ENCODE measurements at places on chromosomes 3 and 15.

DNA sequence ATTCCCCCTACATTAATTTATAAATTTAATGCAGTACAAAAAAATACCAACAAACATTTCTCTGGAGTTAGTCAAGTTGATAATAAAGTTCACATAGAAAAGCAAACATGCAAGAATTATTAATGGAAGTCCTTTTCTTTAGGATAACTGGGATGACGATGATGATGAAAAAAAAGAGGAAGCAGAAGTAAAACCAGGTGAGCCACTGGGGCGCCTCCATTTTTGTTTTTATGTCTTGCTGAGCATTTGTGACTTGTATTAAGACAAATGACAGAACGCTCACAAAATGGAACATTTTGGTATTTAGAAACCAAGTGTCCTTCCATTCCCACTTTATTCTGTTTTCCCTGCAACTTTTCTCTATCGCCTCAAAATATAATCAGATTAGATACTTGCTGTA is 13.8 kb downstream of the EIF3J start:
- no peak for DNase-seq

DNA sequence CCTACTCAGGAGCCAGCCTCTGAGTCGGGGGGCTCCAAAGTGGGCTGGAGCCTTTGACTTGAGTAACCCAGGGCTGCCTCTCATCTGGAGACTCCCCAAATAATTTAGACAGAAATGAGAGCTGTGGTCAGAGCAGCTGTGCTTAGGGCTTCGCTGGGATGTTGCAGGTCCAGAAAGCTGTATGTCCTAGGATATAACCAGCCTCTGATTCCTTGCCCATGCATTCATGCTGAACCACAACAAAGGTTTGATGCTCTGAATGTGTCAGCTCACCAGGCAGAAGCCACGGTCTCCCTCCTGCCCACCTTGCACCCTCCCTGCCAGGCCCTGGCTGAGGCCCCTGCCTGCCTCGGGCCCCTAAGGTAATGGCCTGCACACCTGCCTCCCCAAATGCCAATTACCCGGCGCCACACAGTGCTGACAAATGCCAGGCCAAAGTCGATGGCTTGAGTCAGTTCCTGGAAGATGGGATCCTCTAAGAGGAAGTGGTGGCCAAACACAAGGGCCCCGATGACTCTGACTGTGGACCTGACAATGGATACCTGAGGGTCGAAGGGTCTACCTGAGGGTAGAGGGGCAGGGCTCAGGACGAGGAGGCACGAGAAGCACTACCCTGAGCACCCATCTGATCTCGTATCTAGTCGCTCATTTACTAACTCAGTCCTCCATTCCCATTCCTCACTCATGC is 21.7 kb upstream of the PARL start:
- DNase-seq: no peak

GRCh38 chr3:143793971-143794370 is 54.3 kb downstream of the SLC9A9 start:
- DNase-seq: no peak

GRCh38 chr3:161500068-161500796 is 3.6 kb downstream of the OTOL1 start:
- DNase-seq: no peak

DNA sequence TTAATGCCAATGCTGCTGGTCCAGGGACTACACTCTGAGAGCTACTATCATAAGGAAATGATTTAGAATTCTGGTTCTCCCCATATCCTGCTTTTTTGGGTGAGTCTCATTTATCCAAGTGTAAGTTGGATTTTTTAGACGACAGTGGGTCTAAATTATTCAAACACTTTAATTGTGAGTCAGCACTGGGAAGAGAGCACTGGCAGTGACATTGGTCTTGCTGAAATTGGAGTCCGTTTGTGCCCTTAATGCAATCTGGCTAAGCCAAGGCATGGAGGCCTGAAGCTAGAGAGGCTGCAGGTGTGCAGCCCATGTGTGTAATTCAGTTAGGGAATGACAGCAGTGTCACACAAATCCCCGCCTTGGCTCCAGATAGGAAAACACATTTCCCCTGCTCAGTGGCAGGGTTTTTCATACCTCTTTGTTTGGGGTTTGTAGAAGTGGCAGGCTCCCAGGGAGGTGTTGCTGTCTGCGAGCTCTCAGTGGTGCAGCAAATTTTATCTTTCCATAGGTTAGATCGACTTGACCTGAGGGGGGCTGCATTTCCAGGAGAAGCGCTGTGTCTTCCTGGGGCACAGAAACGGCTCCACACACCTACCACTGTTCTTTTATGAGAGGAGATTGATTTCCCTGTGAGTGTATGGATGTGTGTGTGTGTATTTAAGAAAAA is 197.7 kb downstream of the CD47 start:
- no peak for DNase-seq

DNA sequence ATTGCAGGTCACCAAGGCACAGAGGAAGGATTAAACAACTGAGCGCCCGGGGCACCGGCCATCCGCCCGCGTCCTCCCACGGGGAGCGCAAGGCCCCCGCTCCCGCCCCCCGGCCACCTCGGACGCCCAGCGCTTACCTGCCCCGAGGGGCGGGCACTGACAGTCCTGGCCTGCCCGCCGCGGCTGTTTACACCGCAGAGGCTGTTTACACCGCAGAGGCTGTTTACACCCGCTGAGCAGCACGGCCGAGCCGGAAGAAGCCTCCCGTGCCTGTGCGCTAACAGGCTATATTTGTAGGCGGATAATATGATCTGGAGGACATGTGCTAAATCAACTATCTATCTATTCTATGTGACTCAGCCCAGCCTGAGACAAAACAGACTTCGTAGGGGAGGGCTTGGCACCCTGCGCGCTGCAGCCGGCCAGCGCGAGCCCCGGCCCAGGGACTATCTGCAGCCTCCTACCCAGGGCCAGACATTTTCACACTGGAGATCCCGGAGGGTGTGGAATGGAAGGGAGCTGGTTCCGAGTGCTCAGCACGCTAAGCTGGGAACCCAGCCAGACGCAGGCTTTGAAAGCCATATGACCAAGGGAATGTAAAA is at the start of gene LRRC2:
TSS of gene LRRC2 (minus strand) at position 263 of the 602 bp plus-strand sequence. CDS start 14,711 bp downstream, outside the sequence.
- no peak for DNase-seq

- no peak for DNase-seq
Measured at GRCh38 chr3:42473083-42473932, 29.1 kb upstream of the VIPR1 start.

DNA sequence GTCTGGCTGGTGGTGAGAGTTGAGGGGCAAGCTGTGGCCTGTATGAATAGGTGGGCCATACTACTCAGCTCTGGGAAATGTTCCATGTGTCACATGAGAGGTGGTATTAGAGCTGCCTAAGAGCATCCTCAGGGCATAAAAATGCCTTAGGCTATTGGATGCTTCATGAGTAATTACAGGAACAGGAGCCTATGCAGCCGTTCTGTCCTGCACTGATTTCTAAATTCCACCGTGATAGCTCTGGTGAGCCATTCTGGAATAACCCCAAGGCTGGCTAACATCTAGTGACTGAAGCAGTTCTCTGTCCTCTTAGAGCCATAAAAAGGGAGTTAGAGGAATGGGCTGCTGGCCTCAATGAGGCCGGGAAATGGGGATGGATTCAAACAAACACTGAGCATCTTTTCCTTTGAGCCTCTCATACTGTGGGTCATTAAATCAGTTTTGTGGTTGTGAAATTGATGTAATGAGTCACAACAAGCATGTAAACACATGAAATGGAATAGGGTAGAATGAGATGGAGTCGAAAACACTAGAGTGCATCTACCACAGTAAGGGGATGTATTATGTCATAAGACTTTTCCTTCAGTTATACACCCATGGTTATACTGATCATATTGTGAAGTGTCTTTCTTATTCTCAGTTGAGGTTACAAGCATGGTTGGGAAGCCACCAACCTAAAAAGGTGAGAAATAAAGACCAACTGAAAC is 41.0 kb downstream of the DGKG start:
- DNase-seq: no peak
